ENCODE measurements at places on chromosomes 2 and 18.
A peak's percentile ranks its signal among the peaks of the same experiment; 100 is the strongest.

DNA sequence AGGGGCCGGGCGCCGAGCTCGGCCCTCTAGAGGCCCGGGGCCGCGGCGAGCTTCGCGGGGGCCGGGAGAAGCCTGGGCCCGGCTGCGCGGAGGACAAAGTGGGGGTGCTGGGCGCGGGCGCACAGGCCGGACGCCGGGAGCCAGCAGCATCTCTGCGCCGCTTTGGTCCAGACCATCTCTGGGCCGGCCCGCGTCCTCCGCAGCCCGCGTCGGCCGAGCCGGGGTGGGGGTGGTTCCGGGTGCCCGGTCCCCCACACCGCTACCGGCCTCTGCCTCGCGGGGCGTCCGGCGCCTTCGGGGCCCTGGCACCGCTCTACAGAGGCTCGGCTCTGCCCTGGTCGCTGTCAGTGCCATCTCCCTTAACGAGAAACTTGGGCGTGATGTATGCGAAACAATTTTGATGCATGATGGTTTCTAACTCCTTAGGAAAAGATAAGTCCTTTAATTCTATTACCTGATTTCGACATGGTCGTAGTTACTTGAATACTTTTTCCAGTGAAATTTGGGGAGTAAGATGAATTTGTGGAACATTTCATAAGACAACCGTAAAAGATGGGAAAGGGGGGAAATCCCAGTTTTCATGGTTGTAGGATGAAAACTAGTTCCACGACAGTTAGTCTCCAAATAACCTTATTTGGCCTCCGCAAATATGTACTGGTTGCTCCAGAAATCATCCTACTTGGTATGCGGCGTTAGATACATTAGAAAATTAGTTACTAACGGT, 562 bp downstream of the TWSG1 start:
- DNase-seq, result peak; percentile 60

GRCh38 chr18:2485983-2486382, 85.3 kb downstream of the METTL4 start:
- no peak for DNase-seq

DNA sequence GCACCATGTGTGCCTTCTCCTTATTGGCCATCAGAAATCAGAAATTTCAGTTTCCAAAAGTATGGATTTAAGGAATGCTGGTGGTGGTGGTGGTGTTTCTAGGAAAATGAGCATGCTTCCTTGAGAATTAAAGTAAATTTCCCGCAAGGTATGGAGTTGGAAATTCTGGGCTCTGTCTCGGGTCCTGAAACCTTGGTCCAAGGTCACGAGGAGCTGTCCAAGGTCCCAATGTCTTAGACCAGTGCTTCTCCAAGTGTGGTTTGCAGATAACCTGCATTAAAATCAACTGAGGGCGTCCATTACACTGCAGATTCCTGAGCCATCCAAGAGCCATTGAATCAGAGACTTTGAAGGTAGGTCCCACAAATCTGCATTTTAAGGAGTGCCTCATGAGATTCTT, 210.9 kb upstream of the PKDCC start:
- DNase-seq, result no peak

DNA sequence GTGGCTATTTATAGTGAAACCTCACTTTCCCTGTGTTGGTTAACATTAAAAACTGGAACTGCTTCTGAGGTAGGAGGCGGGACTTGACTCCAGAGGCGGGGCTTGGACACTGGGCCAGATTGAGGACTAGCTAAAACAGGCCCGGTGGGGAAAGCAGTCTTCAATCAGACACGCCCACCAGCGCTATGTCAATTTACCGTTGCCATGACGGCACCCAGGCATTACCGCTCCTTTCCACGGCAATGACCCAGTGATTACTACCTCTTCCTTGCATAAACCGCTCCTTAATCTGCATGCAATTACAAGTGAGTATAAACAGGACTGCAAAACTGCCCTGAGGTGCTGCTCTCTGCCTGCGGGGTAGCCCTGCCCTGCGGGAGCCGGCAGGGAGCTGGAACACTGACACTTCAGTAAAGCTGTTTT, 35.3 kb downstream of the LRRFIP1 start:
- peak; percentile 44 for DNase-seq

DNA sequence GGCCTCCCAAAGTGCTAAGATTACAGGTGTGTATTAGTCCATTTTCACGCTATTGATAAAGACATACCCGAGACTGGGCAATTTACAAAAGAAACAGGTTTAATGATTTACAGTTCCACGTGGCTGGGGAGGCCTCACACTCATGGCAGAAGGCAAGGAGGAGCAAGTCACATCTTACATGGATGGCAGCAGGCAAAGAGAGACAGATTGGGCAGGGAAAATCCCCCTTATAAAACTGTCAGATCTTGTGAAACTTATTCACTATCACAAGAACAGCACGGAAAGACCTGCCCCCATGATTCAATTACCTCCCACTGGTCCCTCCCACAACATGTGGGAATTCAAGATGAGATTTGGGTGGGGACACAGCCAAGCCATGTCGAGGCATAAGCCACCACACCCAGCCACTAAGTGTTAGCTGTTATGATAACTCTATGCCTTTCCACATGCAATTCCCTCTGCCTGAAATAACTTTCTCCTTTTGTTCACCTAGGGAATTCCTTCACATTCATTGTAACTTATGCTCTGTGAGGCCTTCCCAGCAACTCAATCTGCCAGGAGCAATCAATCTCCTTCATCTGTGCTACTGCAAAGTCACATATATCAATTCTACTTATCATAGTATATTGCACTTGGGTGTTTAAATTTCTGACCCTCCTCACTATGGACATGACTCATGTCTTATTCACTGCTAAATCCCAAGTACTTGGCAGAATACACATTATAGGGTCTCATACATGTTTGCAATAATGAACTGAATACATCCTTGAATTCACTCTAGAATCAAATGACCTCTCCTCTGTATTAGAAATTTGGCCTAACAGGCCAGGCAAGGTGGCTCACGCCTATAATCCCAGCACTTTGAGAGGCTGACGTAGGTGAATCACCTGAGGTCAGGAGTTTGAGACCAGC, 7.4 kb downstream of the MCEE start:
- DNase-seq, result no peak

GRCh38 chr2:97713296-97714083, at the start of gene ZAP70:
Gene ZAP70, plus strand, starts transcription at chr2:97713576. Its CDS starts 10,461 bp downstream, at chr2:97724037.
- DNase-seq, result peak; percentile 65

- no peak for DNase-seq
These were observed 169.0 kb downstream of the EIPR1 start for GRCh38 chr2:3208591-3208990.

DNA sequence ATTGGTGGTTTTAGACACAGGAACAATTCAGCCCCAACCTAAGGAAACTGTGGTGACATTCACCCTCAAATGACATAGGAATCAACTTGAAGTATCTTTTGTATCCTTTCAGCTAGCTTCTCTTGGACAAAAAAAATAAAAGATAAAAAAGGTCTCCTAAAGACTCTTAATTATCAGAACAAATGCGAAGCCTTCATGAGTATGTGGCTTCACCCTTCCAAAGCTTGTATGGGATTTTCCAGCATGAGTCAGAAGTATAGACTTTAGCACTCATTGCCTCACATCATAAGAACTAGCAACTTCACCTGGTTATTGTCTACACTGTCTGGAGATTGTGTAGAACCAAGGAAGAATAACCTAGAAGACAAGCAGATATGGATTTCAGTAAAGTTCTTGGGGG, 135.4 kb downstream of the LAMA3 start:
- no peak for DNase-seq

GRCh38 chr18:24300703-24301102, 96.9 kb downstream of the OSBPL1A start:
- no peak for DNase-seq

DNA sequence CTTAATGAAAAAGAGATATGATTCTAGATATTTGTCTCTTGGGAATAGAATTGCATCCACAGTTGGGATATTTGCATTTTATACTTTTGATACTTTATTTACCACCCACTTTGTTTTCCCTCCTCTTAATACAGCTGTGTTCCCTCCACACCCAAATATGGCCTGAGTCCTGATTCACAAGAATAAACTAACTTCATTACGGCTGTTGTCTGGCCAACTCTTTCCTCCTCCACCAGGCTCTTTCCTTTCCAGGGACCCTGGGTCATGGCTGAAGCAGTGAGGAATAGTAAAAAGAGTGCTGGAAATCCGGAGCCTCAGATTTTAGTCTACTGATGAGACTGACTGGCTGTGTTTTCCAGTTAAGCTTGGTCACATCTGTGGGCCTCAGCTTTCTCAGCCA, 48.4 kb upstream of the STAM2 start:
- DNase-seq, result no peak

- no peak for DNase-seq
These were observed 47.1 kb downstream of the TRAPPC12 start for GRCh38 chr2:3426615-3427014.
